ENCODE measurements at places on chromosomes 2 and 18.

GRCh38 chr2:15912203-15912602, 28.1 kb upstream of the MYCN start:
- no peak for DNase-seq

GRCh38 chr2:10003206-10004125, 39.9 kb upstream of the KLF11 start:
- DNase-seq: no peak

GRCh38 chr2:39264733-39265132, 21.0 kb upstream of the CDKL4 start:
- DNase-seq: no peak

GRCh38 chr2:108119492-108119891, 120.3 kb upstream of the SULT1C3 start:
- DNase-seq: no peak

DNA sequence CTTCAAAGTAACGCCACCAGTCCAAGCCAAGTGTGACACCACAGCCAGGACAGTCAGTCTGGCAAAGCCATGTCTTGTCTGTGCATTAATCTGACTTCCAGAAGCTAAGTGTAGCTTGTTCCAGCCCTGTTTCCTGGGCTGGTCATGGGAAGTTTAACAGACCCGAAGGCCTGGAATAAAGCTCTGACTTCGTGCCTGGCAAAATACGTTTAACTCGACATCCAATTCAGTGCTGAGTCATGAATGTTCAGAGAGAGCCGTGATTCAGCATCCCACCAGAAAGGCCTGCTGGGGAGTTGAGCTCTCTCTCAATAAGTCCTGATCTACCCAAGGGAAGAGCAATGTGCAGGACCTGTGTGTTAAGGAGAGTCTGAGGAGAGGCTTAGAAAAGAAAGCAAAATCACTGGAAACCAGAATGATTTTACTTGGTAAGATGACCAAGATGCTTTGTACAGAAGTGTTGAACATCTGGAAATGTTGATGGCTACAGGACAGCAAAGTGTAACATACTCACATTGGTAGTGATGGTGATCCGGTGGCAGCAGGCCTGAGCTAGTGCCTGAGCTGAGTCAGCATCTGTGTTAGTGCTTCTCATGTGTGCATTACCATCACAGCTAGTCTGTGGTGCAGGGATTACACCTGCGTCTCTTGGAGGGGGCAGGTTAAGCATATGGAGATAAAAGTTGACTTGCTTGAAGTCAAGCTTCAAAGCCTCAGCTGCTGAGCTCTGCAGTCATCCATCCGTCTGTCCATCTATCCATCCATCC, 743.7 kb upstream of the HS6ST1 start:
- DNase-seq: no peak

DNA sequence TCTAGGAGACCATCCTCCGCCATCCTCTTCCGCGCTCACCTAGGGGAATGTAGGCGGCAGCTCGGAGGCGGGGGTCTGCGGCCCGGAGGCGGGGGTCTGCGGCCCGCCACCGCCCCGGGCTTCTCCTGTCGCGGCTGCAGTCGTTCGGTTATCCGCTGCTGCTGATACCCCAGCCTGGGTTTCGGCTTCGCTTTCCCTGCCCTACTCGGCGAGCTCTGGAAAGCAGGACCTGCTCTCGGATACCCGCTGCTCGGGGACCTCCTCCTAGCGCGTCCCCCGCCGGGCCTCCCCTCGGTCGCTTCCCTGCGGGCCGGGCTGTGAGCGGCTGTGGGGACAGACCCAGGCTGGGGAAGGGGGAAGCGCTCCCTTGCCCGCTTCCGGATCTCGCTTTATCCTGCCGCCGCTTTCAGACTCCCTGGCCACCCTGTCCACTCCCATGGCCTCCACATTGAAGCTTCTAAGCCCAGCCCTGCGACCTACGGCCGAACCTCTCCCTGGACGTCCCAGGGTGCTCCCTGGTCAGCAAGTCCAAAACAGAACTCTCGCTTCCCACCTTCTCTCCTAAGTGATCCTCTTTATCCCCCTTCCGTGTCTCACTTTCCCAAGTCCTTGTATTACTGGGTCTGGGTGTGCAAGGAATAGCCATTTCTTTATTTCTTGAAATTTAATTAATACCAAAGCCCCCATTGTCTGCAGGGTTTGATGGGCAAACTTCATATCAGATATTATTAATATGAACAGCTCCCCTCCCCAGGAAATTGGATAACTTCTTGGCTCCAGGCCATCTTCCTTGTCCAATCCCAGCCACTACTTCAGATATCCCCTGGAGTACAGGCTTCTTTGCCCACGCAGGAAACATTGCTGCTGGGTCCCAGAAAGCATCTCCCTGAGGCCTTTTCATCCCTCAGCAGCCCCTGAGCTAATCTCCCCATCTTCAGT, 769 bp downstream of the FKBP1B start:
- no peak for DNase-seq

DNA sequence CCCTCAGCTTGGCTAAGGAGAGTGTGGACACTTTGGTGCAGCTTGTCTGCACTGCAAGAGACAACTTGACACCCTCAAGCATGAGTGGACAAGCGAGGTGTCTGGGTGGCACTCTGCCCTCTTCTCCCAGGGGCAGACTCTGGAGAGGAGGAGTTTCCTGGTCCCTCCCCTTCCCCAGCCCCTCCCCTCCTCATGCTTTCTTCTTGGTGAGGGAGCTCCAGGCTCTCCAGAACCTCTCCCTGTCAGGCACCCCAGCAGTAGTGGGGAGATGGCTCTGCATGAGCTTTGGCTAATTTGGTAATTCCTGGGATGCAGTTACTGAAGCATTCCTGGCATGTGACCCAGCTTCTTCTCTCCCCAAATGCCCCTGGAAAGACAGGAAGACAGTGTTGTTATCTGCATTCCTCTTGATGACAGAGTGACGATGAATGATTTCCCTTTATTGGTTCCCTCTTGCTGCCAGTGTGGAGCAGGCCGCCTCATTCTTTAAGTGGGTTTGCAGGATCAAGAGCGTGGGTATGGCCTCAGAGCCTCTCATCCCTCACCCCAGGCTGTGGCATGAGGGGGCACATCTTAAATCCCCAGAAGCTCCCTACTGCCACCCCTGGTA, 89.2 kb downstream of the STPG4 start:
- DNase-seq: no peak

DNA sequence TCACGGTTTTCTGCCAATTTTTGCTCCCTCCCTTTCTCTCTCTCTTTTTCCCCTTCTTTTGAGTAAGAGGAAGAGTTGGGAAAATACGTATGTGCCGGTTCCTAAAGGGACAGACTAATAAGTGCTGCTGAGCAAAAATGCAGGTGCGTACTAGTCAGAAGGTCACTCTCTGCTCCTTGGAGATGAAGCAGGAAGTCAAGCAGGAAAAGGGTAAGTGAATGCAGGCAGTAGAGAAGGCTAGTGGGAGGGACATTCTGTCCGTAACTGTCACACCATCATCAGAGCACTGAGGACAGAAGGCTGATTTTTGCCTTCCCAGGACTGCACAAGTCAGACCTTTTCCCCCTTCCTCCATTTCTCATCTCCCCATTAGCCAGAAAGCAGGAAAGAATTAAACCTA, 105.7 kb downstream of the CDH2 start:
- DNase-seq: no peak

DNA sequence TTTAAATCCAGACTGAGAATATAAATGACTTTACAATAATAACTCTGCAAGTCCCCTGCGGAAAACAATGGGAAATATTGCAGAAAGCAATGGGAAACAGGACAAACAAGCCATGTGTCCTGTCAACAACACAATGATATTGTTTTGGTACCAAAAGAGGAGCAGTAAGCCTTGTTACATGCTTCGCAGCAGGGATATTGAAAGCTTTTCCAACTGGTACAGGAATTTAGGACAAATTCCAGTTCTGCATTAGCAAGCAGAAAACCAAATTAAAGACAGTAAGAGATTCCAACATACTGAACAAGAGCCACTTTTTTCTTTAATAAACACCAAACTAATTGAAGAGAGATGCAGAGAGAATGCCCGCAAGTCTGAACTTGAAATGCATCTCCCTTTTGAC, 30.0 kb downstream of the FRZB start:
- no peak for DNase-seq

DNA sequence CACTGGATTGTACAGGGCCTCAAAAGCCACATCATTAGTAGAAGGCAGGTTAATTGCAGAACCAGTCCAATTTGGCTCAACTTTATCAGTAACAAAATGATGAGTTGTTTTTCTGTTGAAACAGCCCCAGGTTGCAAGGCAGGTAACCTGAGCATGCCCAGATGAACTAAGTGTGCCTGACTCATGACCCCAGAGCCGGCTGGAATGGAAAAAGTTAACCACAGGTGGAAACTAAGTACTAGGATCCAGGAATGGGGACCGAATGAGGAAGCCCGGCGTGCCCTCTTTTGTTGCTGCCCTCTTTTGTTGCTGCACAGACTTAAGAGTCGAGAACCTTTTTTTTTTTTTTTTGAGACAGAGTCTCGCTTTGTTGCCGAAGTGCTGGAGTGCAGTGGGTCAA, 79.5 kb upstream of the YWHAQ start:
- no peak for DNase-seq

GRCh38 chr2:24711865-24712264, 81.3 kb downstream of the PTRHD1 start:
- no peak for DNase-seq

DNA sequence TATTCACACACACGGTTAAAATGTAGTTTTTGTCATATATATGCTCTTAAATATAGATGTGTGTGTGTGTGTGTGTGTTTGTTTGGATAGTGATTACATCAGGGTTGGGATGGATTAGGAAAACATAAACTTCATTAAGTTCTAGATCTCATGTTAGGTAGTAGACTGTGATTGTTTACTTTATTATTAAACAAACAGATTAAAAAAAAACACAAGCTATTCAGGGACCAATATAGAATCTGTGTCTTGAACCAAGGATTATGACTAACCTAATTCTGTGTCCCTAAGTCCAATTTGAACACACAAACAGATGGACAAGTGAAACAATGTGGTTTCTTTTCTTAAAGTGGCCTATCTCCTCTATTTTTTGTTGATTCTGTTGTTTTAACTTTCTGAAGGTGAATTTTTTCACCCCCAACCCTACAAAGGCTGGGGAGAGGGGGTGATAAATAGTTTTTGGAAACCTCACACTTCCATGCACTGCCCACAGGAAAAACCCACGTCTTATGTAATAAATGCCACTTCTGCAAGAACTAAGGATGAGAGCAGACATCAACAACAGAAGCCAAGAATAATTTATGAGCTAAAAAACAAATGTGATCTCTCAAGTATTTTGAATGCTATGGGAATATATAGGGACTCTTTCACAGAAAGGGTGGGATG, 40.7 kb downstream of the IL1R2 start:
- DNase-seq: no peak

DNA sequence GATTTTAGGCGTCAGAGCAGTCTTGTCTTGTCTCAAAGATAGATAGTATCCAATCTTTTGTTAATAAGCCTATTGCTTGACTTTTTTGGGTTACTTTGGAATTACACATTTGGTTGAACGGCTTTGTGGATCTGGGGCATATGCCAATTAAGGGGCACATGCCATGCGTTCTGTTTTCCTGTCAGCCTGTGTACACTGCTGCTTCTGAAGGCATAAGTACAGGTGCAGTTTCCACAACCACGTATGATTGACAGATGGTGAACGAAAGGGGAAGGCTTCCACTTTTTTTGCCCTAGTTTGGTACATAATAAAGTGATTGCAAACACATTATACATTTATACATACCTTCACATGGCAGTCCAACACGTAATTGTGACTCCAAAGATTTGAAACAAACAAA, 102.3 kb downstream of the RAPH1 start:
- DNase-seq: no peak

GRCh38 chr2:162473-163382, 101.1 kb downstream of the SH3YL1 start:
- DNase-seq: no peak
